ENCODE measurements at places on chromosomes 12 and 14.
A peak's percentile ranks its signal among the peaks of the same experiment; 100 is the strongest.

DNA sequence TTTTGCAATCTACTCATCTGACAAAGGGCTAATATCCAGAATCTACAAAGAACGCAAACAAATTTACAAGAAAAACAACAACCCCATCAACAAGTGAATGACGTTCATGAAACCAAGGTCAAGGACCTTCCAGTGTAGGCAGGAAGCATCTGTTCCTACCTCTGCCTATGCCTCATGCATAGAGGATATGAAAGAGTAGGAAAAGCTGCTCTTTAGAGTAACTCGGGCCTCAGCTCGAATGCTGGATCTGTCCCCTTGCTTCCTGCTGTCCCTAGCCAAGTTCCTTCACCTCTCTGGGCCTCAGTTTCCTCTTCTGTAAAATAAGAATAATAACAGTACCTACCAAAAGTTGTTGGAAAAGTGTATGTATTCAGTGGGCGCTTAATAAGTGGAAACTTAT lies 65.0 kb downstream of the FOXN4 start:
- no peak for DNase-seq
- H3K4me3 ChIP-seq: no peak overlapping the region
- no peak overlapping the region for H3K27ac ChIP-seq
- H3K27me3 ChIP-seq: no peaks in the 10 kb centered on the region

DNA sequence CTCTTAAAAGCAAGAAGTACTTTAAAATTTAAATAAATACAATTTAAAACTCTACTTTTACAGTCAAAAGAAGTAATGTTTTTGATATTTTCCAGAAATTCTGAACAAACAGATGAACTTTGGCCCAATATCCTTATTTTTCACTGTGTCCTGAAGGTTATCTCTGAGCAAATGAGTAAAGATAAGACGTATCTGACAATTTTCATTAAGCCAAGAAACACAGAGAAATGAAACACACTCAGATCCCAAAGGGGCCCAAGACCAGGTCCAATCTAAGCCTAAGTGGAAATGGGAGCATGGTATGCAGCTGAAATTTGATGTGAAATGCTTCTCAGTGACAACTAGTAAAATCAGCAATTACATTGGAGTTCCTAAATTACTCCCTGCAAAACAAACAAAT lies 105.6 kb upstream of the COCH start:
- no peak for DNase-seq
- no peaks in the 10 kb centered on the region for H3K36me3 ChIP-seq
- H3K27me3 ChIP-seq: peaks cover 54% of the 10 kb centered on the region
- no peaks in the 10 kb centered on the region for H3K4me1 ChIP-seq
- H3K4me3 ChIP-seq: no peak overlapping the region

- H3K27ac ChIP-seq: no peak overlapping the region
- no peak overlapping the region for H3K4me3 ChIP-seq
- peaks cover 10% of the 10 kb centered on the region for H3K36me3 ChIP-seq
- no peaks in the 10 kb centered on the region for H3K27me3 ChIP-seq
- peaks cover 56% of the 10 kb centered on the region for H3K4me1 ChIP-seq
- DNase-seq: no peak
These were observed 23.1 kb downstream of the PPTC7 start for GRCh38 chr12:110560048-110560447.

GRCh38 chr12:93403988-93404803 lies 26.5 kb downstream of the NUDT4 start:
- H3K4me3 ChIP-seq: no peak overlapping the region
- no peaks in the 10 kb centered on the region for H3K27me3 ChIP-seq
- H3K27ac ChIP-seq: no peak overlapping the region
- H3K36me3 ChIP-seq: peaks cover 44% of the 10 kb centered on the region
- no peaks in the 10 kb centered on the region for H3K4me1 ChIP-seq
- no peak for DNase-seq

GRCh38 chr12:67410667-67411067 lies 141.5 kb downstream of the CAND1 start:
- DNase-seq: no peak
- H3K4me3 ChIP-seq: no peak overlapping the region
- no peaks in the 10 kb centered on the region for H3K27me3 ChIP-seq

DNA sequence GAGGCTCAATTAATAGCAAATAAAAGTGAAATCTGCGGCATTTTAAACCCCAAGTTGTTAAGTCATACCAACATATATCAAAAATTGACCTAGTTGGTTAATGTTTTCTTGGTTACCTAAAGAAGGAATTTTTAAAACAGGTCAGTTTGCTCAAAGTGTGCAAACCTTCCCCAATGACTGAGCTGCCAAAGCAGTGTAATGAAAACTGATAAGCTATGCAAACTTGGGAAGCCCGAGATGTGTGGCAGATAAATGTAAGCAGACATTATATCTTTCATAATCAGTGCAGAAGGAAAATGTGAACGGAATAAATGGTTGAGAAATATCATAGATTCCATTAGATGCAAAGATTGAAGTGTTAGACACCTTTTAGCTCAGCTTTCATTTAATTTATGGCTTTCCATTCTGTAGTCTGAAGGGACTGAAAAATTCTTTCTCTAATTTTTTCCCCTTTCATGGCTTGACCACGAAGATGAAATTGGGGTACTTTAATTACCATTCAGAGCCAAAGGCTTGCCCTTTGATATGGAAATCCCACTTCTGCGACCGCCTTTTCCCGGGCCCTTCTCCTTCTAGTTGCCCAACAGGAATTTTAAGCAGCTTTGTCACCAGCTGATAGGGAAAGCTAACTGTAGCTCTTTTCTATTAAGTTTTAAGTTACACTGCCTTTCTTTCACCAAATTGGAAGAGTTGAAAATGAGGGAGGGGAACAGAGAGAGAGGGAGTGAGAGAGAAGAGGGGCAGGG lies 306.6 kb upstream of the SOX5 start:
- DNase-seq: no peak
- H3K4me1 ChIP-seq: no peaks in the 10 kb centered on the region
- no peaks in the 10 kb centered on the region for H3K36me3 ChIP-seq
- no peak overlapping the region for H3K27ac ChIP-seq

- no peak for DNase-seq
- H3K4me1 ChIP-seq: no peaks in the 10 kb centered on the region
- no peak overlapping the region for H3K4me3 ChIP-seq
- no peaks in the 10 kb centered on the region for H3K27me3 ChIP-seq
These were observed 60.2 kb downstream of the LRCOL1 start for GRCh38 chr12:132550014-132550802.

GRCh38 chr14:54503486-54503885 lies 6.2 kb upstream of the CGRRF1 start:
- no peak for DNase-seq
- H3K4me3 ChIP-seq: no peak overlapping the region
- H3K27ac ChIP-seq: no peak overlapping the region
- no peaks in the 10 kb centered on the region for H3K27me3 ChIP-seq
- no peaks in the 10 kb centered on the region for H3K36me3 ChIP-seq

DNA sequence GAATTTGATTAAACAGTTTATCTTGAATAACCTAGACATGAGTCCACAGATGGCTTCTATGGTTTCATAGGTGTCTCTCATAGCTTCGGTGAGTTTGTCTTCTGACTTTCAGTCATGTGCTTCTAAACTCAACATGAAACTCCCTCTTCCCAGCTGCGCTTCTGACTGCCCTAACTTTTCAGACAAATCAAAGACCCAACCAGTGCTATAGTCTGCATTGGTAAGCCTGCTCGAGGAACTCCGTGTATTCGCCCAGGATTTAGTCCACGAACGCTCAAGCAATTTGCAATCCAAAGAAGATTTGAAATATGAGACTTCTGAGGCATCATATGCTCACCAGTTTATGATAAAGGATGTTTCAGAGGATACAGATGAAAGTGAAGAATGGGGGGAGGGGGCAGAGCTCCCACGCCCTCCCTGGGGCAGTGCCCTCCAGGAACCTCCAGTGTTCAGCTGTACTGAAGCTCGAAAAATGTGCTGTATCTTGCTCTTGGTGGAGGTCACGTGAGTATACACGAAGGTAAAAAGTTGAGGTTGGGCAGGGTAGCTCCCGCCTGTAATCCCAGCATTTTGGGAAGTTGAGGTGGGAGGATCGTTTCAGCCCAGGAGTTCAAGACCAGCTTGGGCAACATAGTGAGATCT lies 5.2 kb upstream of the RILPL2 start:
- DNase-seq: no peak
- no peak overlapping the region for H3K4me3 ChIP-seq
- peaks cover 5% of the 10 kb centered on the region for H3K4me1 ChIP-seq
- no peaks in the 10 kb centered on the region for H3K36me3 ChIP-seq

GRCh38 chr12:77133566-77133965 lies 68.2 kb upstream of the E2F7 start:
- no peaks in the 10 kb centered on the region for H3K36me3 ChIP-seq
- H3K4me1 ChIP-seq: no peaks in the 10 kb centered on the region
- H3K27me3 ChIP-seq: no peaks in the 10 kb centered on the region
- DNase-seq: no peak

DNA sequence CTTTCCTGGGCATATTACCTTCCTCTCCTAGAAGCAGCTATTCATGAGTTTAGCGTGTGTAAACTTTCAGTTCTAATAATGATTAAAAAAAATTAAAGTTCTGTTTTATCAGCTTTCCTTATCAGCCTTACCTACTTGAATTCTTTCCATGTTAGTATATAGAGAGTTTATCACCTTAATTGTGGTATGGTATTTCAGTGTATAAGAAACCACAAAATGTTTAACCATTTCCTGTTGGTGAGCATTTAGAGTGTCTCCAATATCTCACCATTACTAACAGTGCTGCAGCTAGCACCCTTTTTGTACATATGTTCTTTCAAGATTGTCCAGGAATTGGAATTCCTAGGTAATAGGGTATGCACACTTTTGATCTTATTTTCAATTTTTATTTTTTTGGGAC lies 89.5 kb downstream of the FBXO33 start:
- H3K27ac ChIP-seq: no peak overlapping the region
- DNase-seq: no peak
- H3K4me3 ChIP-seq: no peak overlapping the region
- no peaks in the 10 kb centered on the region for H3K4me1 ChIP-seq

GRCh38 chr14:101473045-101473729 lies 88.1 kb upstream of the DIO3 start:
- H3K4me1 ChIP-seq: peaks cover 28% of the 10 kb centered on the region
- DNase-seq: peak; percentile 50
- no peak overlapping the region for H3K27ac ChIP-seq
- H3K4me3 ChIP-seq: no peak overlapping the region
- H3K36me3 ChIP-seq: no peaks in the 10 kb centered on the region

GRCh38 chr12:80320121-80320678 lies 123.8 kb upstream of the PTPRQ start:
- no peak for DNase-seq
- no peaks in the 10 kb centered on the region for H3K4me1 ChIP-seq
- H3K4me3 ChIP-seq: no peak overlapping the region
- H3K27me3 ChIP-seq: no peaks in the 10 kb centered on the region

GRCh38 chr14:55005071-55005470 lies 21.8 kb downstream of the WDHD1 start:
- peaks cover 93% of the 10 kb centered on the region for H3K36me3 ChIP-seq
- no peak for DNase-seq
- H3K27me3 ChIP-seq: no peaks in the 10 kb centered on the region
- H3K4me1 ChIP-seq: no peaks in the 10 kb centered on the region
- H3K27ac ChIP-seq: no peak overlapping the region

GRCh38 chr12:19402743-19403431 lies 36.4 kb upstream of the AEBP2 start:
- H3K27me3 ChIP-seq: no peaks in the 10 kb centered on the region
- H3K4me1 ChIP-seq: no peaks in the 10 kb centered on the region
- no peak overlapping the region for H3K27ac ChIP-seq
- no peak overlapping the region for H3K4me3 ChIP-seq
- no peaks in the 10 kb centered on the region for H3K36me3 ChIP-seq

Measured in RWPE2 (cell line).